NCI-H446 (cell line): ENCODE measurements at places on chromosomes 11 and 22.

- DNase-seq, result no peak
Measured at GRCh38 chr11:102014756-102015155, 32.5 kb upstream of the CFAP300 start.

DNA sequence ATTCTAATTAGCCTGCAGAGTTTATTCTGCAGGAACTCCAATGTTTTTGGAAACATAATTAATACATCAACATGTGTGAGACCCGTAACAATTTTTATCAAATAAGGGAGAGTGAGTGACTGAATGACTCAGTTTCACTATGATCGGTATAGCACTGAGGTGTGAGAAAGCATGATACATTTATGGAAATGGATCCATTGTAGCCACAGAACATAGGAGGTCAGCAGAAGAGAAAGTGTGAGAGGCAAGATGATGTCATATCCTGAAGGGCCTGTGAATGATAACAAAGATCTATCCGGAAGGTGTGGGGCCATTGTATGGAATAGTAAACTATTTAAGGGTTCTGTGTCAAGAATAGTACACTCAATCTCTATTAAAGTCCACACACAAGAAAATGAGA lies 1406.1 kb upstream of the TENM4 start:
- no peak for DNase-seq

DNA sequence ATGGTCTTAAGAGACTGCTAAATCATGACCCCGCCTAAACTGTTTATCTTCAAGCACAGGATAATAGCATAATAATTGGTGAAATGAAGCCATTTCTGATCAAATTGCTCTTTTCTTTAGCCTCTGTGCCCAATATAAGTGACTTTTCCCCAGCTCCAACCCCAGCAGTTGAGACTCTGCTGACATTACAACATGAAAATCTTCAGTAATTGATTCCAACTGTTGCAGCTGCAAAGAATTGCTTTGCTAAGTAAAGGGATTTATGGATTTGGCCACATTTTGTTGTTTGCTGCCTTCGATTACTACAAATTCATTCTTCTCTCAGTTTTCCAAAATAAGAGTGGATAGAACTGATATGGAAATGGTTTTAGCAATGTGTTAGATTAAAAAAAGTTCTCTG lies 576.7 kb upstream of the LRRC4C start:
- DNase-seq, result no peak

- DNase-seq, result no peak
Measured at GRCh38 chr11:57981536-57981935, 42.1 kb upstream of the OR9Q1 start.

DNA sequence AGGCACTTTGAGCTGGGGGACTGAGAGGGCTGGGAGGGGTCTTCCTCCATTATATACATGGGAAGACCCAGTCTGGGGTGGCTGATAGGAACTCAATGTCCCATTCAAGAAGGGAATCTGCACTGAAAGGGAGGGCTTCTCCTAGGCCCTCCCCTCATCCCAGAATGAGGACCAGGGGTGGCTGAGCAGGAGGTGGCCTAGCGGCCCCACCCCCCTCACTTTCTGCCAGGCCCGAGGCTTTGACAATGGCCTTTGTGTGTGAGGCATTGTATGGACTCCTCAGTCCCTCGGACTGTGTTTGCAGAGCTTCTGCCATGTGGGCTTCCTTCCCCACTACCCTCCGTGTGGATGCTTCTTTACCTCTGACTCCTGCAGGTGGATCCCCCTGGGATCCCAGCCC lies 65.7 kb downstream of the NECTIN1 start:
- no peak for DNase-seq

DNA sequence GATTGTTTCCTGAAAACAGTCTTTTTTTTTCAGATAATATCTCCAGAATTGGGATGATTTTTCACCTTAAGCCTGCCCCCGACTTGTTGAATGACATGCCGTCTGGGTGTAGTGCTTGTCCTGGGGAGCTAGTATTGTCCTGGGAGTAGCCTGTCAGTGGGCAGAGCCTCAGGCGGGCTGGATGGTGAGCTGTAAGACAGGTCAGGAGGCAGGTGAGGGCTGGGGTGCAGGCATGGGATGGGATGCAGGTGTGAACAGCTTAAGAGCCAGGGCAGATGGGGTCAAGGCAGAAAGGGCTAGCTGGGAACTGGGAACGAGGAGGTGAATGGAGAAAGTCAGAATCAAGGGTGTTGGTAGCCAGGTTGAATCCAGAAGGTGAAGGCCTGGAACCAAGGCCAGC lies 200.2 kb downstream of the CSNK2A3 start:
- DNase-seq, result no peak

DNA sequence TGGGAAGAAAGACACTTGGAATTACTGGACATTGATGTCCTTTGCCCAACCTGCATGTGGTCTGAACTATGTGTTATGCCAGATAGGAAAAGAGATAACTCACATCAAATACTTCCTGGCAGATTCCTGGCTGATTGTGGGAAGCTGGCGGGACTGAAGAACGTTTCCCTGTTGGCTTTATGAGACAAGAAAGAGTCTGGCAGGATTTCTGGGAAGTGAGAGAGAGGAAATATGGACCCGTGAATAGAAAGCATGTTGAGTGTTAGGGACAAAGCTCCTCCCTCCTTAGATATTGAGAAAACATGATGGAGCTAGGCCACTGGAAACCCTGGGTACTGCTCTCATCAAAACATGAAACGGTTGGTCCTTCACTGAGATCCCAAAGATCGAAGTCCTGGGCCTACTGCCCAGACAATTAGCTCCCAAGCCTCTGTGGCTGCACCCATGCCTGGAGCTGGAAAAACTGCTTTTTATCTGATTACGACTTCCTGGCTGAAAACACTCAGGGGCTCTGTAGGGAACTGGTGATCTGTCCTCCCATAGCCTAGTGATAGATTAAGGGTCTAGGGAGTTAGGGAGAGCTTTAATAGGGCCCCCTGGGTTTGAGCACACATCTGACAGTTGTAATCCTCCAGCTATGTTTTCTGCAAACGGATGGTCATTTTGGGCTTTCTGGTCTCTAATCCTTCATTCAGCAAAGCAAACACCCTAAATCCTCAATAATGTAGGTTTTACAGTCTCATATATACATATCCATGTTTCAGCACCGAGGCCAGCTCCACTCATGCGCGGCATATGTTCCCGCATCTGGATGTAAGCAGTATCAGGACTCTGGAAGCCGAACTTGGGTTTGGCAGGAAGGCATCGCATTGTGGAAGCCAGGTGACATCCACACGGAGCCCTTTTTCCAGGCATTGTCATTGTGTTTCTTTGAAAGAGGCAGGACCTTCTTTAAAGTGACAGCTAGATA lies 6.1 kb upstream of the B3GAT1 start:
- no peak for DNase-seq

- DNase-seq, result peak; percentile 33
Measured at GRCh38 chr22:20027966-20028854, 7.3 kb downstream of the TANGO2 start.

- peak; percentile 27 for DNase-seq
Measured at GRCh38 chr22:44080936-44081861, 57.1 kb downstream of the PARVB start.

DNA sequence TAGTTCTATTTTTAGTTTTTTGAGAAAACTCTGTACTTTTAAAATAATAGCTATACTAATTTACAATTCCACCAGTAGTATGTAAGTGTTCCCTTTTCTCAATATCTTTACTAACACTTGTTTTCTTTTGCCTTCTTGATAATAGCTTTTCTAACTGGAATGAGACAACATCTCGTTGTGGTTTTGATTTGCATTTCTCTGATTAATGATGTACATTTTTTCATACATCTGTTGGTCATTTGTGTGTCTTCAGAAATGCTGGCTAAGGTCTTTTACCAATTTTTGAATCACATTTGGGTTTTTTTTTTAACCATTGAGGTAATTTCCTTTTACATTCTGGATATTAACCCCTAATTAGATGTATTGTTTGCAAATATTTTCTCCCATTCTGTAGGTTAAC lies 258.9 kb downstream of the DYNC2H1 start:
- no peak for DNase-seq

GRCh38 chr11:62905927-62906531 lies 15.1 kb downstream of the CHRM1 start:
- peak; percentile 71 for DNase-seq

GRCh38 chr11:104892723-104893511 lies 5.3 kb downstream of the CASP12 start:
- no peak for DNase-seq

DNA sequence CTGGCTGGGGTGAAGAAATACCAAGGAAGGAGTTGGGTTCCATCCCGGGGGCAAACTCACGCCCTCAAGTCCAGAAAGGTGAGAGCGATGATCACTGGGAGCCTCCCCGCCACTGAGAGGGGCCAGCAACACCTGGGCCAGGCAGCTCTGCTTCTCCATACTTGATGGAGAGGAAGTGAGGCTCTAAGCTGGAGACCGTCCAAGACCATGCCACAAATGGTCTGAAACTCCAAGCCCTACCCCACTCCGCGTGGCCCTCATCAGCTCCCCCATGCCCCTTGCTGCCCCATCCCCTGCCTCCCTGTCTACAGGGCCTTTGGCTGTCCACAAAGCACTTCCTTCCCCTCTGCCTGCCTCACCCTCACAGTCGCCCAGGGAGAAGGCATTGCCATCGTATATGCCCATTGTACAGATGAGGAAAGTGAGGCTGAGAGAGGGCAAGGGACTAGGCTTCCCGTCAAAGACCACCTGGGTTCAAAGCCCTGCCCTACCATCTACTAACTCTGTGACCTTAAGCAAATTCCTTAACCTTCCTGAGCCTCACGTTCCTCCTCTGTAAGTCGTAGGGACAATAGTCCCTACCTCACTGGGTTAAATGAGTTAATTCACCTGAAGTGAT lies 4.4 kb upstream of the PDGFB start:
- no peak for DNase-seq

DNA sequence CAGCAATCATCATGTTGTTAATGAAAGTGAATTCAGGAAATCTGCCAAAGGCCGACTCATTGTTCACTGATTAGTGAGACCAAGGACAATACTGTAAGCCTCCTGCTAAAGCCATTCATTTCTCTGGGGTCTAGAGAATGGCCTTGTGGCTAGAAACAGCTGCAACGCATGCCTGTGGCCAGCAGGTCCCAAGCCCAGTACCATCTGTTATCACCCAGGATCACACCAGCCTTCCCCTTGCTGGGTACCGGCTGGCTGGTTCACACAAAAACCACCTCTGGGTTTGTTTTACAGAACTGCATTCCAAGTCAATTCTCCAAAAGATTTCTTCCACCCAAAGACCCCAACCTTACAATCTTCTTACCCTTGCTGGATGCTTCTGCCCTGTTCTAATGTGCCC lies 1.1 kb downstream of the PLAAT5 start:
- DNase-seq, result no peak

DNA sequence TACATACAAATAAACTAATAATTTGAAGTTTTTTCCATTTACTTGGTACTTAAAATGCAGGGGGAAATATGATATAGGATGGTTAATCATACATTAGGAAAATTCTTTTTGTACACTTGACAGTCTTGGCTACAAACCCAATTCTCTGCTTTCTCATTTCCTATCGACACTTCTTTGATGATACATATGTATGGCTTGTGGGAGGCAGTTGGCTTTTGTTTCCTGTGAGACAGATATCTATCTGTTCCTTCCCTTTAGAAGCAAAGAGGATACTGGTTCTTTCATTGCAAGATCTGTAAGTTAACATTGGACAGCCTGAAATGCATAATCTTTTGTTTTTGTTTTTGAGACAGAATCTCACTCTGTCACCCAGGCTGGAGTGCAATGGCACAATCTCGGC lies 47.9 kb upstream of the ADORA2A start:
- DNase-seq, result no peak

DNA sequence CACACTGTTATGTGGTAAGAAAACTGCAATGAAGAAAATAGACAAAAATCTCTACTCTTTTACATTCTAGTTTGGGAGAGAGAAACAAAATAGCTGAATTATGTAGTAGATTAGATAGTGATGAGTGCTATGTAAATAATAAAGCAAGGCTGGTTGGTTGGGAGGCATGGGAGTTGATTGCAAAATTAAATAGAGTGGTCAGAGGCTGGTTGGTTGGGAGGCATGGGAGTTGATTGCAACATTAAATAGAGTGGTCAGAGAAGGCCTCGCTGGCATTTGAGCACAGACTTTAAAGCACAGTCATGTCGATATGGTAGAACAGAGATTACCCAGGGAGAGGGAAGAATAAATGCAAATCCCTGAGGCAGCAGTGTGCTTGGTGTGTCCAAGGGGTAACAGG lies 22.4 kb downstream of the SIK2 start:
- no peak for DNase-seq

GRCh38 chr11:134956450-134957210 lies 544.6 kb upstream of the B3GAT1 start:
- DNase-seq, result no peak

DNA sequence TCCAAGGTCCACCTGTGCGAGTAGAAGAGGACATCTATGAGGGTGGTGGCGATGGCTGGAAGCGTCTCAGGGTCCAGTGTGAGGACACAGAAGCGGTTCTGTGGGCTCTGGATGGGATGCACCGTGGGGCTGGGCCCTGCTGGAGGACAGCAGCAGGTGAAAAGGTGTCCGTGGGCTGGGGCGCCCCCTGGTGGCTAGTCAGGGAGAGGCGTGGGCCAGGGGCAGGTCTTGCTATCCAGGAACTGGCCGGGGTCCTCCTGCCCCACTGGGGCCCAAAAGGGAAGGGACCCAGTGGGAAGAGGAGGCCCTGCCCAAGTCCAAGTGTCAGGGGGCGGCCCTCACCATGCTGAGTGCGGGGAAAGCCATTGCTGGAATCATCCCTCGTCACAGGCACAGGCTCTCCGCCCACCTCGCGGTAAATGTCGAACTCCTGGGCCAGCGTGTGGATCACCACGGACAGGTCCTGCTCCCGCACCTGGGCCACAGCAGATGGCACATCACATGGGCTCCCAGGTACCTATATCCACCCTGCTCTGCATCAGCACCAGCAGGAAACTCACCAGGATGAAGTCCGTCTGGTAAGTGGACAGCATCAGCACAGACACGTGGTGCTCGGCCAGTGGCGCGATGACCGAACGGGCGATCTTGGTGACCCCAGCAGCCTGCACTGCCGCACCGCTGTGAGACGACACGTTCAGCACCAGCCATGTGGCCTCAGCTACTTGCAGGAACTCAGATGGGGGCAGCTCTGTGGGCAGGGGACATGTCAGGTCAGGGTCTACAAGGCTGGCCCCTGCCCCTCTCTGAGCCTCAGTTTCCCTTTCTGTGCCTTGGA lies 2.3 kb downstream of the CASTOR1 start:
- peak; percentile 66 for DNase-seq

DNA sequence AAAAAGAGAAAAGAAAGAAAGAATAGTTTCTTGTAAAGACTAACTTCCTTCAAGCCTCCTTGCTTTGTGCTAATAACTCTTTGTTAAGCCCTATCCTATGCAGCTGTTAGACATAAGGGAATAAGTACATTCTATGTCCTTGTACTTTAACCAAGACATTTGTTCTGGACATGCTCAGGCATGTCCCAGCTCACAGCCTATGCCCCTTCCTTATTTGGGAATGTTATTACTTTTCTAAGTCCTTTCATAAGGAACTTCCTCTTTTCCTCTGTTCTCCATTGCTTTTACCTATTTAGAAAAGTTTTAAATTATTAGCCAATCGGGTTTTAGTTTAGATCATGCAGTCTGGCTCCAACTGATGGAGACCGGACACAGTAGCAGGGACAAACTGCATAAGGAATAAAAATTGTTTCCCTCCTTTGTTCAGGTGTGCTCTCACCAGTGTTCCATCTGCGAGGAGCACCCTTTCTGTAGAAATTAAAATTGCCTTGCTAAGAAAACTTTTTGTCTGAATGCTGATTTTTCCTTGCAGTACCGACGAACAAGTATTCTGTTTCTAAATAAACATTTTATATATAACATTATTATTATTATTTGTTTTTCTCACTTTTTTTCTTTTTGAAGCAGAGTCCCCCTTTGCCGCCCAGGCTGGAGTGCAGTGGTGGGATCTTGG lies 21.6 kb upstream of the SPINDOC start:
- DNase-seq, result no peak

- no peak for DNase-seq
Measured at GRCh38 chr22:27991586-27992293, 72.7 kb upstream of the PITPNB start.

- DNase-seq, result no peak
Measured at GRCh38 chr11:114270531-114271270, 25.5 kb upstream of the NNMT start.
